ENCODE measurements at places on chromosomes 12 and 14. TPM values are rescaled to one million over a fixed set of nuclear protein-coding genes. Genes with fewer than 3 reads are reported as not detected.
A peak's percentile ranks its signal among the peaks of the same experiment; 100 is the strongest.

AREL1 gene
- 25.6 TPM for total RNA-seq

OR8S1 gene
- not detected for total RNA-seq

DDX54 gene
- total RNA-seq = 34.9 TPM

KRT5 gene
- total RNA-seq = not detected

ENDOU gene
- not detected for total RNA-seq

GPHB5 gene
- total RNA-seq = not detected

MYF6 gene
- not detected for total RNA-seq

SLC5A8 gene
- total RNA-seq = not detected

CCDC60 gene
- not detected for total RNA-seq

DCD gene
- not detected for total RNA-seq

MUCL1 gene
- not detected for total RNA-seq

TAS2R8 gene
- not detected for total RNA-seq

JPH4 gene
- total RNA-seq = not detected

GLS2 gene
- total RNA-seq = not detected

CCDC63 gene
- total RNA-seq = not detected

VSIG10 gene
- 11.6 TPM for total RNA-seq

ZFHX2 gene
- total RNA-seq = not detected

LRRC43 gene
- total RNA-seq = 6.4 TPM

GRCh38 chr14:22099942-22100763, 426.5 kb upstream of the OR4E1 start:
- peak; percentile 60 for DNase-seq

GRCh38 chr12:30047516-30048254, 263.9 kb upstream of the TMTC1 start:
- DNase-seq = peak; percentile 10

DNA sequence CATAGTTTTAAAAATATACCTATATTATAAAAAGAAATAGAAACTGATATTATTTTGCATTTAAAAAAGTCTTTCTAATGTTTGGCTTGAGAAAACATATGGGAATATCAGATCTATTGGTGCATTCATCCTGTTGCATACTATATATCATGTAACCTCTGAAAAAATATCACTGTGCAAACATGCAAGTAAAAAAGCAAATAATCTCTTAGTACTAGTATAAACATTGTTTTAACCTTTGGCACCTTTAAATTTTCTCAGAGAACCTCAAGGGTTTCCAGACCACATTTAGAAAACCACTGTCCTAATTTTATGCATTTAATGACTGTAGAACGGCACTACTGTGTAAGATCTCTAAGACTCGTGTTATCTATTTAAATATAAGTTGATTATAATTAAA, 416.8 kb downstream of the LRFN5 start:
- DNase-seq = no peak

GRCh38 chr12:46556105-46556559, 183.6 kb upstream of the SLC38A2 start:
- peak; percentile 91 for DNase-seq

- DNase-seq = peak; percentile 17
These were observed 344.7 kb downstream of the CACNA1C start for GRCh38 chr12:2397356-2398045.

DNA sequence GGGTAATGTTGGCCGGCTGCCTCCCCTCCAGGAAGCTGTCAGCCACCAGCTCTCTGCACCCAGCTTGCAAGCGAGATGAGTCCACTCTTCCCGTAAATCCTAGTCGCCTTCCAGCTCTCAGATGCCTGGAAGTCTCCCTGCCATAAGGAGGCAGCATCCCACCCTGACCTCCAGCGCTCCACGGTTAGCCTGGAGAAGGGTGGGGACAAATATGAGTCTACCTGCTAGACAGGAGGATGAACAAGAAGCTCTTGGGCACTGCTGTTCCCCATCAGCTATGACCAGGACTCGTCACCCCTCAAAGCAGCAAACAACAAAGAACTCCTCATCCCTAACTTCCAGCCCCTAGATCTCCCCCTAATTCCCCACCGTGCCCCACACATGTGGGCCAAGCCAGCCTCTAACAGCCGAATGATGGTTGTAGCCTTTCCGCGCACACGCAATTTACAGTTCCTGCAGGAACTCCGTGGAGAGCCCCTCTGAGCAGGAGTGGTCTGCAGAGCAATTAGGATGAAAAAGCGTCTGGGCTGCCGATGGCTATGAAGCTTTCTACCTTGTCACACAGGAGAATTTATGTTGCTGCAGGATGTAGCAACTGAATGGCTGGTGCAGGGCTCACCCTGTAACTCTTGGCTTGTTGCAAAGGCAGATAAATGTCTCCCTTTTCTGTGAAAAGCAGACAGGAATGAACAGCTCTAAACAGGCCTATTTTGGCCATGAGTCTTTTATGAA, 181.4 kb downstream of the GLT1D1 start:
- DNase-seq = no peak

DNA sequence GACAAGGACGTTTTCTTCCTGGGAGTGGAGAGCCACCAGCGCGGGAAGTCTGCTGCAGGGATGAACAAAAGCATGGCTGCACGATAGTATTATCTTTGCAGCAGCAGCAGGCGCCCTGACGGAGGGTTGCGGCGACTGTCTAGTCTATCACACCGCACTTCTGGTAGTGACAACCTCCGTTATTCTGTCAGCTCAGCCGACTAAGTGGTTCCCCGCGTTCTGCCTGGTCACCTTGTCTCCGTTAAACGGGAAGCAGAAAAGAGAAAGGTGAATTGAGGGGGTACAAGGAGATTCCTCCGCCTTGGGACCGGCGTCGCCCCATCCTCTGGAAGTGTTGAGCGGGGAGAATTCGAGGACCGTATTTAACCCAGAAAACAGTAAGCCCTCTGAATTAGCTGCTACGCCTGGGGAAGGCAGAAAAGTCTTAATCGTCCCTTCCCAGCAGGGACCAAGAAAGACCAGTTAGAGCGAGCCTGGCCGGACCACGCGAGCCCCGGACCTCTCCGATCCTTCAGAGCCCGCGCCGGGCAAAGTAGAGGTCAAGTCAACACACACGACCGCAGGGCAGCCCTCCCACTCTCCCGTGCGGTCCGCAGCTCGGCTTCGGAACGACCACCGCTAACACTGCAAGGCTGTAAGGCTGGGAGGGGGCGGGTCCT, 536 bp upstream of the DAAM1 start:
- peak; percentile 50 for DNase-seq

GRCh38 chr14:63438065-63438757, 105.0 kb downstream of the PPP2R5E start:
- DNase-seq = peak; percentile 94

DNA sequence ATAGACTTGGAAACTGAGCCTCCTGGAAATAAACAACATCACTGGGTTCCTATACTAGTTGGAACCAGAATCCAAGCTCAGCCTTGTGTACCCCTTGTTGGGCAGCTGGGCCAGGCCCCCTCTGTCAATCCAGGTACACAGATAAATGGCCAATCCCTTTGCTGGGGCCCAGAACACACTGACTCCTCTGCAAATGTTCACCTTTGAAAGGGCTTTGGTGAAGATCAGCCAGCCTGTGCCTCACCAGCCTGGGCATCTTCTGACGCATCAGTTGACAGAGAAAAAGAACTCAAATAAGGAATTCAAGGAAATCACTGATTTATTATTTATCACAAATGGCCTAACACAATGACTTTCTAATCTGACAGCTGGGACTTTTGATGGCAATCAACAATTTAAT, 1090.2 kb downstream of the BCL11B start:
- no peak for DNase-seq

GRCh38 chr12:57342207-57342691, 88.6 kb downstream of the R3HDM2 start:
- DNase-seq = peak; percentile 35

GRCh38 chr12:42689699-42690098, 100.2 kb upstream of the PRICKLE1 start:
- DNase-seq = no peak

- peak; percentile 90 for DNase-seq
These were observed 11.3 kb upstream of the DACT1 start for GRCh38 chr14:58626431-58626831.

DNA sequence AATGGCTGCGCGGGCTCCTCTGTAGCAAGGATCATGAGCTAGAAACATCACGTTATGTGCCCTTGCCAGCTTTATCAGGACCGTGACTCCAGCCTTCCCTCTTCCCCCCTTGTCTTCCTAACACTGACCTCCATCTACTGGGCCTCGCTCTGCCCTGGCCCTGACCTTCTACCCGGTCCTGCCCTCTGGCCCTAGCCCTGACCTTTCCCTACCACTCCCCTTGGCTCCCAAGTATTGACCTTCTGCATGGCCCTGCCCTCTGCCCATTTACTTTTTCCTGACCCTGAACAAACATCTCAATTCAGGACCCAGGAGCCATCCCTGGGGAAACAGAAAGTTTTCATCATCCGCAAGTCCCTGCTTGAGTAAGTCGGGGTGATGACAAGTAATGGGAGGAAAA, 2.0 kb downstream of the SOAT2 start:
- DNase-seq = no peak

DNA sequence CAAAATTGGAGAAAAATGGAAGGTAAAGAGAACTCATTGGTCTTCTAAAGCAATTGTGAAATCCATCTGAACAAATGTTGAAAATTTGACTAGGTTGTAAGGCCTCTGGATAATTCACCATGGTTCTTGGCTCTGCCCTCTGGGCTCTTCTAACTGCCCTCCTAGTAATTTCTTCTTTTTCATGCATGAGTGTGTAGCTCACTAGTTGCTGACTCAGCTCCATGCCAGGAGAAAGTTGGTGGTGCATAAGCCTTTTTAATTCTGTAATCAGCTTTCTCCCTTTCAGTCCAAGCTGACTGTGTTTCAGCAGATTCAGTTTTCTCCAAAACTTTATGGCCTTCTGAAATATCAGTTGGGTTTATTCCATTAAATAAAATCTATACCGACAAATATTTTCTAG, 877.8 kb upstream of the ATXN7L3B start:
- DNase-seq = no peak

DNA sequence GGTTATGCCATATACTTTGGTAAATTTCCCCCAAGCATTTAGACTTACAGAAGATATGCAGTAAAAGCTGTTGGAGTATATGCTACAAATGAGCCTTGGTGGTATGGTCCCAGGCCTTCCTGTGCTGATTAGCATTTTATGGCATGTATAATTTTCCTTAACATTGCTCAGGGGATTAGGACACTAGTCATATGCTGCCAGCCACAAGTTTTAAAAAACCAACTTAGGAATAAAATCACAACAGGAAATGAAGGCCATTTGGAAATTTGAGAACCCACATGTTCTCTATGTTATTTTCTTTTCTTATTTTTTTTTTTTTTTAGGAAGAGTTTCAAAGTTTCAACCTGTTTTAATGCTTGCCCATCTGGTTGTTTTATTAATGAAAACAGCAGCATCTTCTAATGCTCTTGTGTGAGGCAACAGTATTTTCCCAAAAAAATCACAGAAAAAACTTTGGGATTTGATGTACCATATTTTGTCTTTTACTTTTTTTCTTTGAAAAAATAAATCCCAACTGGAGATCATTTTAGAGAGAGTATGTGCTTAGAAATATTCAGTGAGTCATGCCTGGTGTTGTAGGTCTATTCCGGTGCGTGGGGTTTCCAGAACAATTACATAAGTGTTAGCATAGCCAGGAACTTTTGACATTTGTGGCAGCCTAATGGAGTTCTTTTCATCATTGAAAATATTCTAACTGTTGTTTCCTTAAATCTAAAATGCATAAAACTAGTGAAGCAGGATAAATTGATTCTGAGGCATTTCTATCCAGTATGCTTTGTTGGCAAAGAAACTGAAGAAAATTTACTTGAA, 21.7 kb upstream of the DUSP6 start:
- peak; percentile 91 for DNase-seq

DNA sequence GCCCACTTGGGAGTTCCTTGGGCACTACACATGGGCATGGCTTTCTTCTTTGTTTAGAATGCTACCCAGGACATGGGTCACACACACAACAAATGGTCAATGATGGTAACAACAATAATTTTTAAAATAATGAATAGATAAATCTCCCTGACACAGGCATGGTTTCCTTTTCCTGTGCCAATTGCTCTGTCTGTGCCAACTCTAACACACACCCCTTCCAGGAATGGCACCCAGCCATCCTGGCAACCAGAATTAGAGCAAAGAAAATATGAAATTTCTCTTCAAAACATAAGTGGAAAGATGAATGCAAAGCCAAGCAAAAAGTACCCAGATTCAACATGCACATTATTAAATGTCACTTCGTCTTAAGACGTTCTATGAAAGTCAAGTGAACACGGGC, 104.9 kb upstream of the SOX5 start:
- no peak for DNase-seq

- DNase-seq = no peak
These were observed 171.5 kb downstream of the ANO2 start for GRCh38 chr12:5773550-5773949.

GRCh38 chr14:63993992-63994391, 141.2 kb downstream of the SYNE2 start:
- DNase-seq = no peak

DNA sequence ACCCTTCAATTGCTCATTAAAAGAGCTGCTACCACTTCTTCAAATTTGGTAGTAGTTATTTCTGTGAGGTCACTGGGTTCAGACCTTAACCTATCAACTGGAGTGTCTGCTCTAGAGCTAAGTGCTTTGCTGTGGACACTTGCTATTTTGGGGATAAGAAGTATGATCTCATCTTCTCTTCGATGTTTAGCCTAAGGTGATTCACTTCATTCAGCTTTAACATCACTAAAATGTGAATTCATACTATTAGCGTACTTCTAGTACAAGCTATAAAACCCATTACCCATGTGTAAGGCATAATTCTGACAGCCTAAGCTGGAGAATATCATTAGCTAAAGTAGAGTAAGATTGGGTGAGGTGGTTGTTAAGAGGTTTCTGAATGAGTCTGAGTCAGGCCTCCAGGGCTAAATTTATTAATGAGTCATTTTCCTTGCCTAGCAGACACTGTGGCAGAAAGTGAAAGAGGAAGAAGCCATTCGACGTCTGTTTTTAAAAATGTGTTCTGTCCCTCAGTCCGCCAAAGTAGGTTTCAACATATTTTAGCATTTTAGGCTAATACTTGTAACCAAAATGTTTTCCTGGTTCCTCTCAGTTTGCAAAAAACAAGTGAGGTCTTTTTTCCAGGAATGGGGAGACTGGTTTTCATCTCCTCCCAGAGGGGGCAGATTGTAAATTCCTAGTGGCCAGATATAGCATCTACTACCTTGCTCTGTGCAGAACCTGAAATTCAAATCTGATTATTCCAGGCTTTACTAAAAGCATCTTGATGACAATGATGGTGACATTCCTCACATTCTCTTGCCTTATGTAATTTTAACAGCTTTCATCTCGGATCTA, 103.6 kb downstream of the SSPN start:
- peak; percentile 92 for DNase-seq

GRCh38 chr14:24673534-24674203, 39.7 kb upstream of the GZMB start:
- no peak for DNase-seq

GRCh38 chr12:16349131-16349460, 1.7 kb downstream of the MGST1 start:
- DNase-seq = peak; percentile 98
